Fibroblast of skin of abdomen (primary cell): ENCODE measurements at places on chromosomes 16 and 17.

- no peak for DNase-seq
Measured at GRCh38 chr17:66975614-66976378, 11.3 kb downstream of the CACNG4 start.

DNA sequence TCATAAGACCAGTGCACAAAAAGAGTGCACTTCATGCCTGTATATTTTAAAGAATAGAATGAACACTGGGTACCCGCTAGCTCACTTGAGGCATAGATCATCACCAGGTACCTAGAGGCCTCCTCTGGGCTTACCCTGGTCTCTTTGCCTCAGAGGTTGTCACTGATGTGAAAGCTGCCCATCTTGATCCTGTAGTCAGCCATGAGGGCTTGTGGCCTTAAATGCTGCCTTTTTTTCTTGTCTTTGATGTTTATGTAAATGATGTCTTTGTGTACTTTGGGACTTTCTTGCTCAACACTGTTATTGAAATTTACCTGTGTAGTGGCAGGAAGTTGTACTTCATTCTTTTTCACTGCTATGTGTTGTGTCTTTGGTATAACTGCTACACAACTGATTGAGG lies 26.8 kb upstream of the SLC5A10 start:
- no peak for DNase-seq

DNA sequence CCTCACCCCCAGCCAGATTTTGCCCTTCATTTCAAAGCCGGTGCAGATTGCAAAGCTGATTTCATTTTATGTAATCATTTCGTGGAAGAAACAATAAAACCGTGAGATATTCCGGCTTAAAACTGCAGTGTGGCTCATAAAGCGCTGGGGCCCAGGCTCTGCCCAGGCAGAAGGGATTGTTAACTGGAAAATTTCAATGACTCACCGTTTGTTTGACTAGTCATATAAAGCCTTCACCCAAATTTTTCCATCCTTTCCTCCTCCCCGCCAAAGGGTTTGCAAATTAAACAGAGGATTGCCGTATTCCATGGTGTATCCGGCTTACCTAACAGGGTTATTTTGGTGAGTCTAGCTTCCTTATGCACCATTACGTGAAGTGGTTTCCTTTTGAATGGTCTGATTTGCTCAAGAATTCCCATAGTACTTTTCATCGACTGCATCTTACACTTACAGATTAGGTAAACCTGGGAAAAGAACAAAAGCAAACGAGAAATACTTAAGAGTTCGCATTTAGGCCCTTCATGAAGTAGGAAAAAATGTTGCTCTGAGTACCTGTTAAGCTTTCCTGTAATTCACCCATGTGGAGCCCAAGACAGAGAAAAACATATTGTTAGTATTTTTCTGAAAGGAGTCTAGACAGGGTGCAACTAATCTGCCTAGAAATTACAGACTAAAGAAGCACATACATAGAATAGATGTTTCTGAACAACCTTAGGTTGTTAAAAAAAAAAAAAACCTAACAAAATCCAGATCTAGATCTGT lies 949 bp upstream of the GSPT1 start:
- DNase-seq, result peak; percentile 17

- no peak for DNase-seq
Measured at GRCh38 chr17:9383826-9384225, 191.8 kb downstream of the STX8 start.

DNA sequence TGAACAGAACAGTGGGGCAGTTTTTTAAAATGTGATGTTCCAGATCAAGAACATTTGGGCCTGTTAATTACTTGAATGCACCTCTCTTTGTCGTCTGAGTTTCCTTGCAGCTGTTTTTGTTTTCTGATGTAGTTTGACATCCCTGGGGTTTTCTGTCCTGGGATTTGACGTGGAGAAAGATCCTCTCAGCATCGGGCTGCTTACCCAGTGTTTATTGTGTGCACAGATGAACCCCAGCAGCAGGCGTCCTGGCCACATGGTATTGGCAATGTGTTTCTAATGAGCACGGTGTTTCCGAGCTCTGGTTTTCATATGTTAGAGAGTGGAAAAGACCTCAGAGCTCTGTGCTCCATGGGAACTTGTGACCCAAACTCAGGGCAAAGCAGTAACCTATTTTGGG lies 191.1 kb upstream of the IRX3 start:
- no peak for DNase-seq

- peak; percentile 58 for DNase-seq
Measured at GRCh38 chr17:73293480-73293911, 18.3 kb downstream of the CDC42EP4 start.

GRCh38 chr17:1074886-1075605 lies 78.1 kb downstream of the TIMM22 start:
- DNase-seq, result no peak

GRCh38 chr17:68733241-68734176 lies 132.3 kb upstream of the FAM20A start:
- DNase-seq, result peak; percentile 61

- DNase-seq, result no peak
Measured at GRCh38 chr16:87704754-87705353, 60.9 kb downstream of the KLHDC4 start.

- DNase-seq, result peak; percentile 31
Measured at GRCh38 chr17:48997827-48998586, 822 bp downstream of the IGF2BP1 start.

DNA sequence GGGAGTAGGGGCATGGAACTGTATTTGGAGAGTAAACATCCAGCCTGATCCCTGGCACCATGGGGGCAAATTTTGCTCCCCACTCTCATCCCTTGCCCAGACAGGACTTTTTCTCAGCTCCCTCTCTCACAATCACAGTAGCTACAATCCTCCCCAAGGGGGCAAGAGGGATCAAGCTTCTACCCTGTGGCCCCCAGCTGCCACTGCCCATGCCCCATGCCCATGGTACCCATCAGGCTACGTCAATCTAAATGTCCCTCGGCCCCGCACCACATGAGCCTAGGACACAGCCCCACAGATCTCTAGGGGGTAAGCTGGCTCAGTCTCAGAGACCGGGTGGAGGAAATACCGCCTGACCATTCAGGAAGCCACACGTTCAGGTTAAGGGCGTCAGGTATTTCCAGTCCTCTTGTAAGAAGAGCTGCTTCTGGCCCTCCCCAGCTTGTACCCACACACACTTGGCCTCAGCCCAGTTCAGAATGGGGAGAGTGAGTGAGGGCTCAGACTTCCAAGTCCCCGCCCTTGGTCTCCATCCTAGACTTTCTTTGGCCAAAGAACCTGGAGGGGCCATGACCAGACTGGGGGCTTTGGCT lies 1.8 kb downstream of the CACNB1 start:
- no peak for DNase-seq

DNA sequence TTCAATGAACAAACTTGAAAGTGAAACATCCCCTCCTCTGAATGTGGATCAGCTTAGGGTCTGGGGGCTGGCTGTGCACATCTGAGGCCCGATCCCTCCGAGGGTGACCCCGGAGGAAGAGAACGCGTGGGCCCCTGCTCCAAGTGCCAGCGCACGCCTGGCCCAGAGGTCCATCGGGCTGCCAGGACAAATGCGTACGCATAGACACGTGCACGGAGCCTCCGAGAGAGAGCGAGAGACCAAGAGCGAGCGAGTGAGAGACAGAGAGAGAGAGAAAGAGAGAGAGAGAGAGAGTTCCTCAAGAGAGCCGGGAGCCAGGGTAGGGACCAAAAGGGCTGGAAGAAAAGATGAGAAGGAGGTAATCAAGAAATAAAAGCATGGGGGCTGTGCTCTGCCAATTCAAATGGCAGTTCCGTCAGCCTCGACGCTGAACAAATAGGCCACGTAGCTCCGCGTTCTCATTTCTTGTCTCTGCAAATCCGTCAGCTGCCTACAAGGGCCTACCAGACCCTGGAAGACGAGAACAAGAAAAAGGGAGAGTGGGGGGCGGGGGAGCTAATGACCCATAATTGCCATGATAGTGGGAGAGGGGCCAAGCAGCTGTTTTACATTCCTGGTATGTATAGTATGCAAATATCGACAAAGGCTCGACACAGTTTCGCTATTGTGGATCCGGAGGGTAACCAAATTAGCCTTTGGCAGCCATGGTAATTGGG lies 435.3 kb upstream of the ZFHX3 start:
- DNase-seq, result peak; percentile 12

DNA sequence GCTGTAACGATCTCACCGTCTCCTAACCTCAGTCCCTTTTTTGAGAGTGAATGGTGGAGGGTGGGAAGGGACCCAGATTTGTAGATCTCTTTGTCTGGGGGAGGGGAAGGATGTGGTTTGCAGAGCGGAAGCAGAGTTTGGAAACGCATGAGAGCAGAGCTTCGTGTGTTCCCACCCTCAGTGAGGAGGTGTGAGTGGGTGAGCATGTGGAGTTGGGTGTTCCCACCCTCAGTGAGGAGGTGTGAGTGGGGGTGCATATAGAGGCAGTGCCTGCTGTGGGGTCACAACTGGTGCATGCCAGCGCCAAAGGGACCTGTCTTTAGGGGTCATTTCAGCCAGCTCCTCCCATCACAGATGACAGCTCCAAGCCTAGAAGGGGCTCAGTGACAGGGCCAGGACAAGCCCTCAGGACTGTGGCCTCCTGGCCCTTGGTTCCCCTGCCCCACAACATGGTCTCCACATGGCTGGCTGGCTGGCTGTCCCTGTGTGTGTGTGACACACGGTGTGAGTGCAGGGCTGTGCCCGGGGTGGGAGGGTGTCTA lies 1.8 kb upstream of the CISD3 start:
- no peak for DNase-seq

GRCh38 chr16:50812876-50813466 lies 71.1 kb downstream of the CYLD start:
- no peak for DNase-seq

DNA sequence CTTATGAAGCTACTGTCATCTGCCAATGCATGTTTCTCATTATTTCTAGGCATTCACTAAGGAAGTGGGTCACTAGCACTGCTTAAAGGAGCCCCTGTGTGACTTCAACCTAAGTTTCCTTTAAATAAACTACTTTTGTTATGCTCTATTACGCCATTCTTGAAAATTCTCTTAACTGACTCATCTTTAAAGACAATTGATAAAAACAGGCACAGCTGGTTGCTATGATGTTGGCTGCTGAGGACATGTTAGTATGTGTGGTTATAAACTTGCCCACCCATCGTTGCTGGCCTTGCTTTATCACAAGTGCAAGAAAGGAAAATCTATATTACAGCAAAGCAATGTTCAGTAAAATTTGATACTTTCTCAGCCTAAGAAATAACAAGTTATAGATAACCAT lies 75.8 kb upstream of the CNTNAP4 start:
- no peak for DNase-seq

DNA sequence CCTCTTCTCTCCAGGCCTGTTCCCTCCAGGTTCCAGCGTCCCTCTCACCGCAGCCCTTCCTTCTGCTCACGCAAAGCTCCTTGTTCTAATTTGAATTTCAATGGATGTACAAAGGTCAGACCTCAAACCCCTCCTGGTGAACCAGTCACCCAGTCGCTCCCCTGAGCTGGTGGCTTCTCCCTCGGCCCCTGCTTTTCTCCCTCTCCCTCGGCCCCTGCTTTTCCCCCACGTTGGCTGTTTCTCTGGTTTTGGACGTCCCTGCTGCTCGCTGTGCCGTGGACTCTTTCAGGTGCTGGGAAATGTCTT lies 8.6 kb upstream of the MSLN start:
- no peak for DNase-seq

DNA sequence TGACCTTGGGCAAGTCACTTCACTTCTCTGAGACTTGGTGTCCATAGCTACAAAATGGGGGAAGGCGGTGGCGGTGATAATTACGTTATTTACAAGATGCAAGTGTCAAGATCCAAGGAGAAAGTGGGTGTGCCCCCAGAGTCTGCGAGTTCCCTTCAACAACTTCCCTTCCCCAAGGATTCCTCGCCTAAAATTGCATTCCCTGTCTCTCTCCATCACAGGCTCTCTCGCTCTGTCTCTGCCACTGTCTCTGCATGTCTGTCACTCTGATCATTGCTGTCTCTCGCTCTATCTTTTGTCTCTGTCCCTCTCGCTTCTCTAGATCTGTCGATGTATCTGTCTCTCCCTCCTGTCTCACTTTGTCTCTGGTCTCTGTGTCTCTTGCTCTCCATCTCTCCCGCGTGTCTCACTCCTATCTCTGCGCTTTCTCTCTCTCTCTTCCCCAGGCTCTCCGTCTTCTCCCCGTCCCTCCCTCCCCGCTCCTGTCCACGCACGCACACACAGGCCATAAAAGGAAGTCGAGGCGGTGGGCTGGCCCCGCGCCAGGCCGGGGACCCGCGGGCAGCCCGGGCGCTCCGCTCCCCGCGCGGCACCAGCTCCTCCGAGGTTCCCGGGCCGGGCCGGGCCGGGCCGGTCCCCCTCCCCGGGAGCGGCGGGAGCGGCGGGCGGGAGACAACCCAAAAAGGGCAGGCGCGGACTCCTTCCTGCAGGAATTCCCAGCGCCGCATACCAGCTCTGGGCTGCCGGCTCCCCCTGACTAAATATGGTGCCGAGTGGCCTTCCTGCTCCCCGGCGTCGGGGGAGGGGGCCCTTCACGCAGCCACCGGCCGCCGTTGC lies 1.1 kb upstream of the MYH11 start:
- DNase-seq, result peak; percentile 67

DNA sequence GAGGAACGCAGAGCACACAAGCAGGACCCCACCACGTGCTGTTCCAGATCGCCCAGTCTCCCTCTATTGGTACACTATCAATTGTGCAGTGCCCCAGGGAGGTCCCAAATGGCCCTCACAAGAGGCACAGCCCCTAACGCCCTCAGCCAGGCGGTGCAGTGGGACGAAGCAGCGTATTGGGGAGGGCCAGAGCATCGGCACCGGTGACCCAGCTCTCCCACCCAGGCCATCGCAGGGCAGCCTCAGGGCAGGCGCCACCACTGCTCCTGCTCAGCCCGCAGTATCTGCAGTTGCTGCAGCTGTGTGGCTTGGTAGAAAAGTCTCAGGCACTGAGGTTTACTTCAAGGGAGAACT lies 5.9 kb upstream of the FAAP100 start:
- no peak for DNase-seq

- DNase-seq, result no peak
Measured at GRCh38 chr16:51719376-51719775, 568.3 kb upstream of the SALL1 start.

- DNase-seq, result peak; percentile 98
Measured at GRCh38 chr17:45371414-45372324, 54.8 kb upstream of the MAP3K14 start.

DNA sequence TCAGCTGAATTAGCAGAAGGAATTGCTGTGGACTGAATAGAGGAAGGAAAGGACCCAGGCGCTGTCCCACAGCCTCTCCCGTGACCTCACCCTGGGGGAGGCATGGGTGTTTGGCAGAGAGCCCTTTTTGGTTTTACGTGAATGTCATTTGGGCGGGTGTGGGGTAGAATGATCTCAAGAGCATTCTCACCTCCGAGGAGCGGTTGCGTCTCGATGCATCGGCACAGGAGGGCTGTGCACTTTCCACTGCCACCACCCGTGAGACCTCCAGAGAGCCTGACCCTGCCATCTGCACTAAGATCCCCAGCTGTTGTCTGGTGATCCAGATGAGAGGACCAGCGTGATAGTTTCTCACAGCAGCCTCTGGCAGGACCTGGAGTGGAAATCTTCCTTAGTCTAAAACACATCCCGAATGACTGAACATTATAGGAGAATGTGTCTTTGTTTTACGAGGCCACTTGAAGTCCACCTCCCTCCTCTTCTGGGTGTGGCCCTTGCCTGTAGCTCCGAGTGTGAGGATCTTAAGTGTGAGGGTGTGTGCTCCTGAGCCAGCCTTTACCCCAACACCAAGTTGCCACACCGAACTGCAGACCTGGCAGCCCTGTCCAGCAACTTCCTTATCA lies 29.3 kb downstream of the FOXK2 start:
- no peak for DNase-seq

GRCh38 chr16:57618296-57619132 lies 9.9 kb upstream of the ADGRG1 start:
- no peak for DNase-seq

GRCh38 chr16:79451196-79451816 lies 149.2 kb downstream of the MAF start:
- DNase-seq, result no peak
